ENCODE measurements at places on chromosomes 2 and 18. TPM values are rescaled to one million over a fixed set of nuclear protein-coding genes. Genes with fewer than 3 reads are reported as not detected.

POTEC gene
- total RNA-seq: not detected

ZNF2 gene
- total RNA-seq: 5.7 TPM

C1QL2 gene
- total RNA-seq: not detected

IL1RL2 gene
- 1.4 TPM for total RNA-seq

TMEM247 gene
- not detected for total RNA-seq

KCNJ3 gene
- total RNA-seq: not detected

All from cardiac atrium fibroblast (primary cell).